ENCODE measurements at places on chromosomes 1 and 21.

- DNase-seq, result no peak
Observed at GRCh38 chr1:186498695-186499389, 37.9 kb upstream of the PDC start.

- no peak for DNase-seq
Observed at GRCh38 chr1:44842862-44843655, at the start of gene PTCH2. TSS of gene PTCH2 (minus strand) at chr1:44843253. CDS start at chr1:44842932, 321 bp downstream.

- DNase-seq, result no peak
Observed at GRCh38 chr1:245046769-245047168, 108.0 kb upstream of the KIF26B start.

GRCh38 chr1:243942196-243943150 lies 92.4 kb upstream of the AKT3 start:
- DNase-seq, result no peak

DNA sequence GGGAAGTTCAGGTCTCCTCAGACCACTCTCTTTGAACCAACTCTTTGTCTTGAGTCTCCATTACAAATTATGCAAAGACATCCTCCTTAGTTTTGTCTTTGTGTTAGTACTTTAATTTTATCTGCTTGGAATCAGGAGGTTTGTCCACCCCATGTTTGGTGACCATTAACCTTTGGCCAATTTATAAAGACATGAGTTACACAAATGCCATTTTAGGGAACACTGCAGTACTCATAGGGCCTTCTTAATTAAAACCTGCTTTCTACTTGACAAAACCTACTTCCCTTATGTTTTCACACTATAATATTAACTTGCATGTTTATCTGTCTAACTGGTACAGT lies 7.9 kb upstream of the CDC73 start:
- no peak for DNase-seq

- no peak for DNase-seq
Observed at GRCh38 chr21:28127175-28127785, 865.4 kb downstream of the LTN1 start.

GRCh38 chr1:181349512-181349911 lies 133.8 kb upstream of the CACNA1E start:
- DNase-seq, result no peak

DNA sequence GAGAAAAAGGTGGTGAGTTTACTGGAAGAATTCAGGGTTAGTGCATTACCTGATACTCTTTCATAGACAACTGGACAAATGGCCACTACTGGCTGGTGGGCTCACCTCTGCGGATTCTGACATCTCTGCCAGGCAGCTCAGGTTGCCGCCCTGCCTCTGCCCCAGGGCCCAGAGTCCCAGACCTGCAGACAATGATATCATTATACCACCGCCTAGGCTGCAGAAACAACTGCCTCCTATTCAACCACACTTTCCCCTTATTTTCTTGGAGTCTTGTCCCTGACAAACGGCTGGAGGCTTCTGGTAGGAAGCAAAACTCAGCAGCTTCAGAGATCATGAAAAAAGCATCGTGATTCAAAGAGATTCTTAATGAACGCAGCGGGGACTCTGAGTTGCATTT lies 37.0 kb downstream of the IRF2BP2 start:
- no peak for DNase-seq

DNA sequence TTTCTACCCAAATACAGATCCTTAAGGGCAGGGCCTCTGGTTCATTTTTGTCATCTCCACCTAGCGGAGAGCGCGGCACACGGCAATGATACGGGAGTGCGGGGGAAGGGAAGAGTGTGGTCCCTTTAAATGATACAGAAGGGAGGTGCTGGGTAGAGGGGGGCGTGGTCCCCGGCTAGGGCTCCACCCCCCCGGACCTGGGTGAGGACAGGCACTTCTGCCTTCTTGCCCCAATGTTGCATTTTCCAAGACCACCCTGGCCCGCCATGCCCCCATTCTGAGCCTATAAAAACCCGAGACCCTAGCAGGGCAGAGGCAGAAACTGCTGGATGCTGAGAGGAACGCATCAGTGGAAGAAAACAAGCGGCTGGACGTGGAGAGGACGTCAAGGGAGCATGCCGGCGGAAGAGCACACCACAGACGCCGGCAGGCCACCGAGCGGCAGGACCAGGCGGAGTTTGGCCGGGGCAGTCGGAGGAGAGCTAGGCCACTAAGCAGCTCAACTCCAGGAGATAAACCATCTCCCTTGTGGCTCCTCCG lies 30.0 kb downstream of the LRRC3 start:
- no peak for DNase-seq

DNA sequence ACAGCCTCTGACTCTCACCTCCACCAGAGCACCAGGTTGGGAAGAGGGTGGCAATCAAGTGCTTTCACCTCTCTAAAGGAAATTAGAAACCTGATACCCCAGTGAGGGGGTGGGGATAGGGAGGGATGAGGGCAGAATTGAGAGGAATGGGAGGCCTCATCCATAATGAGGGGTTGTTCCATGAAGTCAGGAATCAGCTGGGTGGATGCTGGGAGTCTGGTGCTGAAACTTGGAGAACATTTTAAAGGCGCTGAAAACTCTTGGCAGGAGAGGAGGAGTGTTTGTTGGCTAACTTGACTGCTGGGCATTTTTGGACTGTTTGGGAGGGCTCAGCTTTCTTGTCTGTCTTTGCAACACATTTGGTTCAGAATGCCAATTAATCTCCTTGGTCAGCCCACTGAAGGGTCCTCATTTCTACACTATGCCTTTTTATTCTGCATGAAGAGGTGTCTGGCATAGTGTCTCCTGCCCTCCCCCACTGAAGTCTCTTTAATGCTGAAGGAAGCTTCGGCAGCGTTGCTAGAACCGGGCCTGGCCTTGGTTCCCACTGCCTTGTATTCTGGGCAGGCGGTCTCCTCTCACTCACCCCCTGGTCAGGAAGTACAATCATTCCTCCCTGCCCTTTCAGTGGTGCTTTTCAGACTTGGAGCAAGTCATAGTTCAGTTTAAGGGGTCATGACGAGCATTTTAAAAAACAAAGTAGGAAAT lies 2.2 kb downstream of the PHGDH start:
- no peak for DNase-seq

- no peak for DNase-seq
Observed at GRCh38 chr1:205921570-205921909, 21.7 kb downstream of the SLC26A9 start.

- DNase-seq, result no peak
Observed at GRCh38 chr1:6724517-6725141, 23.0 kb upstream of the DNAJC11 start.

- DNase-seq, result no peak
Observed at GRCh38 chr1:145711213-145711651, 4.1 kb upstream of the PDZK1 start.

GRCh38 chr1:938711-939489 lies 15.2 kb downstream of the SAMD11 start:
- DNase-seq, result no peak

DNA sequence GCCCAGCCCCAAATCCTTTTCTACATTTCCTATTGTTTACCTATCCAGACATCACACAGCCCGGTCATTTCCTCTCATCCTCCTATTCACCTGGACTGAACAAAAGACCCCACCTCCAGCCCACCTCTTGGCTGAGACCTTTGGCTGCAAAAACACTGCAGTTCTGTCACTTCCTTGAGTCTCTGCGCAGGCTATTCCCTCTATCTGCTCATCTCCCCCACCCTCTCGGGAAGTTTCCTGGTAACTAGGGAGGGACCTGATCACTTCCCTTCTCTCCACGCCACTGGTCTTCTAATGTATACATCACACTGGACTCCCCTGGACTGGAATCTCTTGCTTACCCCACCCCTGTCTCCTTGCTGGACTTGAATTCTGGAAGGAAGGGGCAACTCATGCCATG lies 5.3 kb downstream of the HTR1D start:
- no peak for DNase-seq

GRCh38 chr1:2046174-2046917 lies 3.9 kb upstream of the PRKCZ start:
- DNase-seq, result no peak

- no peak for DNase-seq
Observed at GRCh38 chr1:67019600-67020136, 34.3 kb downstream of the SLC35D1 start.

DNA sequence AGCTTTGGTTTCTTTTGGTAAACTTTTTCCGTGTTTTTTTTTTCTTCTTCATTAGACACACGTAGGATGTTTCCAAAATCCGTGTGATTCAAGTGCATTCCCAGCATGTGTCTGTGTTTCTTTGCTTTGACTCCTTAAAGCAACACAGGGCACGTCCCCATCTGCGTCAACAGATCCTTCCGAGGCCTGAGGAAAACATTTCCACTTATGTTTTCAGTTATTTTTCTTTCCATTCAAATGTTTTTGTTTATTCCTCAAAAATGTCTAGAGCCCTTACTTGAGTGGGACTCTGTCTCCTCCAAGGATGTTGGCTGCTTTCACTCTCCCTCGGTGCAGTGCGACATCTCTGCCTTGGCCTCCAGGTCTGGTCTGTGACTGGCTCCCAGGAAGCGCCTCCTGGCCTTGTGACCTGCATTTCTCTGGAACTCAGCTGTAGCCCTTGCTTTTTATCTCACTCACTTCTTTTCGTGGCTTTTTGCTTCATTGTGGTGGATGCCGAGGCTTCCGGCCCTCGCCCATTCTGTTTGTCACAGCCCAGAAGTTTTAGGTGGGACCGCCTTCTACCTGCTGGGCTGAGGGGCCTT lies 31.3 kb upstream of the SLC19A1 start:
- no peak for DNase-seq

DNA sequence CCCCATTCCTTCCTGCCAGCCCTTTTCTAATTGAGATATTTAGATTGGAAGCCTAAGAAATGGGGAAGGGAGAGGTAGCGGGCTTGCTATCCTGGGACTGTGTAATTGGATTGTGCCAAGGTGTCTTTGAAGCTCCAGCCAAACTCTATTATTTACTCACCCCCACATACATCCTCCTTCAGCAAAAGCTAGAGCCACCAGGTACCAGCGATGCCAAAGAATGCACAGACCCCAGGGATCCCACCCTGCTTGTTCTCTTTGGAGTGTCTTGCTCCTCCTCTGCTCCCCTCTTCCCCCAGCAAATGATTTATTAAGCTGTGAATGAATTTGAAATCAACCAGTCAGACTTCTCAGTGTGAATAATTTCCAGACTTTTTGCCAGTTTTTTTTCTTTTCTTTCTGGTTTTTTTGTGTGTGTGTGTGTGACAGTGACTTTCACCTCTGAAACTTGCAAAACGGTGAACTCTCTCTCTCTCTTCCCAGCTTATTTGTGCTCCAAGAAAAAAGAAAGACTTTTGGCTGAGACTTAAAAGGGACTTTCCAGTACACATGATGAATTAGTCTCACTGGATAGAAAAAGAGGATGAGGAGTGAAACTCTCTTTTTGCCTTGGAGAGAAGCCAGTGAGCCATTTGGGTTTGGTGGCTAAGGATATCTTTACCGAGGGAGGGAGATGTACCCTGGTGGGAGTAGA lies 1.8 kb downstream of the VASH2 start:
- no peak for DNase-seq

GRCh38 chr1:204959374-204959773 lies 83.6 kb upstream of the CNTN2 start:
- no peak for DNase-seq

GRCh38 chr1:231317306-231318014 lies 20.2 kb downstream of the EXOC8 start:
- no peak for DNase-seq

GRCh38 chr1:30144831-30145230 lies 578.6 kb downstream of the MATN1 start:
- no peak for DNase-seq

DNA sequence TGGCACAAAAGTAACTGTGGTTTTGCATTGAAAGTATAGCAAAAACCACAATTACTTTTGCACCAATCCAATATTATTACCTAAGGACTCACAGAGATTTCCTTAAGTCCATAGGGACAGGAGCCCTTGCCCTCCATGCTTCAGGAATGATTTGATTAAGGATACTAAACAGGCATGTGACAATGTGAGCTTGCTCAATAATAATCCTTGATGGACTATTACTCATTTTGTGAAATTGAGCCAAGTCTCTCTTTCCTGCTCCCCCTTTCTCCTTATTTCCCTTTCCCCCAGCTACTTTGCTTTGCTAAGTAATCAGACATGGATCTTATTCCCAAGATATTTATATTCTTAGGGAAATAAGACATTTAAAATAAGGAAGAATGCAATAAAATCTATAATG lies 21.6 kb upstream of the RGL1 start:
- DNase-seq, result no peak

- DNase-seq, result no peak
Observed at GRCh38 chr1:45552331-45552730, 1.7 kb downstream of the AKR1A1 start.

GRCh38 chr21:39064325-39065012 lies 118.8 kb downstream of the PSMG1 start:
- no peak for DNase-seq

DNA sequence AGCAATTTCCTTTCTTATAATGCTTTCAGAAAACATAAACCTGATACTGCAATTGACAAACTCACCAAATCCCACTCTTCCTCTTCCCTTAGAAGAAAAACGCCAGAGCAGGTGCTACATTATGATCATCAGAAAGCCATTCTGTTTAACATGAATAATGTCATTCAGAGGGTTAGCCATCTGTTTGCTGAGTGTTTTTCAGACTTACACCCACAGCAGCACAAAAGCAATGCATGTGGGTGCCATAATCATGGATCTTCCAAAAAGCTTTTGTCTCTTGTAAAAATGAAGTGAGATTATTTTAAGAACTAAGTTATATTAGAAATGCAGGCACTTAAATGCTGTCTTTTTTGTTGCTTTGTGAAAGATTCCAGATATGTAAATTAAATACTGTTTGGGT lies 204.6 kb upstream of the TMPRSS15 start:
- DNase-seq, result no peak

DNA sequence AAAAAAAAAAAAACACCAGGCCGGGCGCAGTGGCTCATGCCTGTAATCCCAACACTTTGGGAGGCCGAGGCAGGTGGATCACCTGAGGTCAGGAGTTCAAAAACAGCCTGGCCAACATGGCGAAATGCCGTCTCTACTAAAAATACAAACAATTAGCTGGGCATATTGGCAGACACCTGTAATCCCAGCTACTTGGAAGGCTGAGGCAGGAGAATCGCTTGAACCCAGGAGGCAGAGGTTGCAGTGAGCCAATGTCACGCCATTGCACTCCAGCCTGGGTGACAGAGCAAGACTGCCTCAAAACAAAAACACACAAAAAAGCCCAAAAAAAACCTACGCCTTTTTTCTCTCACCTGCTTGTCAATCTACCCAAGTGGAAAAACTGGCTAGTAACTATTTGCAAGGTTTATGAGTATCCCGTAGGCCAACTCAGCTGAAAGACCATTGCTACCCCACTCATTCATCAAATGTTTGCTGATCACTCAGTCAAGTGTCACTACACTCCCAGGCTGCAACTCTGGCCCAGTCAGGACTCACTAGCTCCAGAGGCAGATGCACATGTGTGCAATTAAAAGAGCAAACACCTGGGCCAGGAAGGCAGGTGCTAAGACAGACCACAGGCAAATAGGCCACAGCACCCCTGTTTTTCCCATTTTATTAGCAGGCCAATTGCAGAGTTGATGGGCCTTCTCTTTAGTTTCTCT lies 2.0 kb downstream of the CSRP1 start:
- no peak for DNase-seq

GRCh38 chr1:163056831-163057230 lies 12.3 kb upstream of the RGS4 start:
- no peak for DNase-seq

Measured in stimulated activated CD8-positive, alpha-beta memory T cell treated with anti-CD3 and anti-CD28 coated beads, Interleukin-15, amount 100 ng/mL, for 24 hours (primary cell).